ENCODE measurements at places on chromosomes 4 and X. TPM values are rescaled to one million over a fixed set of nuclear protein-coding genes. Genes with fewer than 3 reads are reported as not detected.

GRCh38 chr4:56215901-56216300, 171.4 kb downstream of the AASDH start:
- DNase-seq = no peak

DNA sequence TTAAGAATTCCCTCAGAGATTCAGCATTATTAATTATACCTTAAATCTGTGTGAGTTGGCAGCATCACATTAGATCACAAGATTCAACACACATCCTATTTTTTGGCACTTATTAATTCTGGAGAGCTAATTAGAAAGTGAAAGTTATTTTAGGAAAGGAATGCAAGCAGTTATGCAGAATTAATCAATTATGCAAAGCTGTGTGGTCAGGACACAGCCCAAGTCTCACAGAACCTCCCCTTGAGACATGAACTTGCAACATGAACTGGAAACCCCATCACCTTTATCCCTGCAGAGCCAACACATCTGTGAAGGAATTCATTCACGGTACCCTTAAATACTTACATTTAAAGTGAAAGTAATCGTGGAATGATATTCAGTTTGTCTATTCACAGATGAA, 80.5 kb downstream of the TSPAN5 start:
- DNase-seq = no peak

TTC29 gene
- 0.03 TPM for polyA plus RNA-seq

CFI gene
- polyA plus RNA-seq = 2.9 TPM
